Renal pelvis (tissue), 12 donors: ENCODE measurements at places on chromosomes 16 and 17.
A peak's percentile ranks its signal among the peaks of the same experiment; 100 is the strongest.

GRCh38 chr16:60816461-60816860 is 1219.8 kb downstream of the CDH8 start:
- no peak for DNase-seq

DNA sequence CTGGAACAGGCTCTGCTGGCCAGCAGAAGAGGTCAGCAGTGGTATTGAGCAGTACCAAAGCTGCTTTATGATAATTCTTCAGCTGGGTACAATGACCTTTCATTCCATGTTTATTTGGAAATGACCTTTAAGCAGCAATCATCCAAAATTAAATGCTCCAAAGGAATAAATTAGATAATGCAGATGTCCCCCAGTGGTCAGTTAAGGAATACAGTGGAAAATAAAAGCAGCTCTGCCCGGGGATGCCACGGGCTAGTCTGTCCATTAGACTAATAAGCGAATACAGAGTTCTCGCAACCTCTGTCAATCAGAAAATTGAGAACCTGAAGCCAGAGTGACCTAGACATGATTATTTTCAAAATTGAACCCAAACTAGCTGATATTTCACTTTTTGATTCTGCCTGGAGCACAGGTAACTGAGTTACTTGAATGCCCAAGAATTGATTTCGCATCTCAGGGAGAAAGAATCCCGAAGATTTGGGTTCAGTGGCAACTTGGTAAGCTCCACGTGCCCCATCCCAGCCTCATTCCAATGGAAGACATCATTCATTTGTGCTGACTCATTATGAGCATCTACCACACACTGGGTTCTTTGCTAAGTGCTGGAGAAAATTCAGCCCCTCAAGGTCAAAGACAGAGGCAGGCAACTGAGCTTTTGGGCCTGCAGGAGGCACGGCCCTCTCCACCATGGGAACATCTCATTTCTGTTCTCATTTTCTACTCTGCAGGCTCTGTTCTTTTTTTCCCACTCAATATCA is 34.4 kb upstream of the SLC39A11 start:
- DNase-seq = no peak

GRCh38 chr17:37160944-37161343 is 212.2 kb downstream of the AATF start:
- no peak for DNase-seq

GRCh38 chr16:4531811-4532210 is 6.8 kb downstream of the CDIP1 start:
- DNase-seq = no peak

DNA sequence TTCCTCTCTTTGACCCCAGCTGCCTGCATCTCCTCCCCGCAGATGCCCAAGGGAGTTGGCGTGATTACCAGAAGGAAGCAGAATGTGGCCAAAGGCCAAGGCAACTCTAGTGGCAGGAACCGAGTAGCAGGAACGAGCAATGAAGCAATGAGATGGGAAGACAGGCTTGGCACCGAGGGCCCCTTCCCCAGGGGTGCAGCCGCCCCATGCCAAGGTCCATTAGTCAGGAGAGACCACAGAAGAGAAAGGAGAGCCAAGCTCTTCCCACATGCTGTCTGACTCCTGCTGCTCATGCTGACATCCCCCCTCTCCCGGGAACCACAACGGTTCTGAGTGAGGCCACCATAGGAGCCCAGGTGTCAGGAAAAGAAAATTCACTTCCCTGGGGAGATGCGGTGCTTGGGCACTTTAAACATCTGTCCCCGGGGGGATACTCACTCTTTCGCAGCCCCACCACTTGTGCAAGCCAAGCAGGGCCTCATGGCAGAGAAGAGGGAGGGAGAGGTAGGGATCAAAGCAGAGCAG is 67.4 kb downstream of the MYO18A start:
- no peak for DNase-seq

DNA sequence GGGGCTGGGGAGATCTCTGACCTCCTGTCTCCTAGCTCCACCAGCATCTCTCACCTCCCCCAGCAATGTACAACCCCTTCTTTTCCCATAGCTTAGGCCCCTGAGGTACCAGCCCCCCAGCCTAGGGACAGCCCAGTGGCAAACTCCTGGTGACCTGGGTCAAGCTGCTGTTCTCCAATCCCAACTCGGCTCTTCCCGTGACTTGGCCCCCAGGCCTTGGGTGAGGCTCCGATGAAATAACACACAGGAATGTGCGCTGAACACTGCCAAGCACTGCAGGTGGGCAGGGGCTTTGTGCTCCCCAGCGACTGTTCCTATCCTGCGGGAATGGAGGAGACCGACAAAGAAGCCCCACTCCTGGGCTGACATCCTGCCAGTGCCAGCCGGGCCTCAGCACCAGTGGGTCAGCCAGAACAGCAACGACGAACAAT is 63.7 kb upstream of the AMZ2 start:
- DNase-seq = no peak

DNA sequence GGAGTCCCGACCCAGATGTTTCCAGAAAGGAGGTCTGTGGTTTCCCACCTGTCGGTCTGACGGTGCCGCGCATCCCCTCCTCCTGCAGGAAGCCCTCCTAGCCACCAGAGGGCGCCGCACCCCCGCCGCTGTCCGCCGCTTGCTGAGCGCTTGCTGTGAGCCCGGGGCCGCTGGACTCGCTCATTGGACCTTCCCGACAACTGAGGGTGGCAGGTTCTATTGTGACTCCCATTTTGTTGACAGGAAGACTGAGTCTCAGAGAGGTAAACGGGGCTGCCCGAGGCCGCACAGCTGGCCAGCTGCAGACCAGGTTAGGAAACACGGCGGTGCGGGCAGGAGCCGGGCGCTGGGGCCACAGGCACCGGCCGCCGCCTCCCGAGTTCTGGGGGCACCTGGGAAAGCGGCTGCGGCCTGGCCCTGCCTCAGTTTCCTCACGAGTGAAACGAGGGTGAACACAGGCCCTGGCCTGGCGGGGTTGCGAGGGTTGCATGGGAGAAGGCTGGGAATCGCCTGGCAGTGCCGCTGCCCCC is 191.1 kb upstream of the CIBAR2 start:
- peak; percentile 57 for DNase-seq

DNA sequence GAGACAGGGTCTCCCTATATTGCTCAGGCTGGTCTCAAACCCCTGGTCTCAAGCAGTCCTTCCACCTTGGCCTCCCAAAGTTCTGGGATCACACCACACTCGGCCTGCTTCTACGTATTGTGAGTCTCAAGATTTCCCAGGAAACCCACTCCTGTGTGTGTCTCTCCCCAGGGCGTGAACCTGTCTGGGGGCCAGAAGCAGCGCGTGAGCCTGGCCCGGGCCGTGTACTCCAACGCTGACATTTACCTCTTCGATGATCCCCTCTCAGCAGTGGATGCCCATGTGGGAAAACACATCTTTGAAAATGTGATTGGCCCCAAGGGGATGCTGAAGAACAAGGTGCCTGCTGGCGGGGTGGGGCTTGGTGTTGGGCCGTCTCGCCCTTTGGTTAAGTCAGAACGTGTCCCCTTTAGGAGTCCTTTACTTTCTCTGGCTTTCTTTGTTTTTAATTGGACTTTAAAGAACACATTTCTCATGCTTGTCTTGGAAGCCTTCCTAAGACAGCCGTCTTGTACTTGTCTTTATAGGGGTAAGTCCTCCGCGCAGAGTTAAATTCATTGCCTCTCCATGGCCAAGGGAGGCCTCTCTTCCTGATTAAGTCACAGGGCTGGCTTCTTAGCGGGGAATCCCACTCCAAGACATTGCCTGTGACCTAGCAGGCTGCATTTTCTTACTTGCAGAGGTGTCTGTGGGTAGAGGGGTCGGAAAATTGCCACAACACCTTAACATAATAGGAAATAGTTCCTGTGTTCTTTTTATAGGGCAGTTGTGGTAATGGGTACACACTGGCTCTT is 136.4 kb downstream of the ABCC6 start:
- DNase-seq = no peak

DNA sequence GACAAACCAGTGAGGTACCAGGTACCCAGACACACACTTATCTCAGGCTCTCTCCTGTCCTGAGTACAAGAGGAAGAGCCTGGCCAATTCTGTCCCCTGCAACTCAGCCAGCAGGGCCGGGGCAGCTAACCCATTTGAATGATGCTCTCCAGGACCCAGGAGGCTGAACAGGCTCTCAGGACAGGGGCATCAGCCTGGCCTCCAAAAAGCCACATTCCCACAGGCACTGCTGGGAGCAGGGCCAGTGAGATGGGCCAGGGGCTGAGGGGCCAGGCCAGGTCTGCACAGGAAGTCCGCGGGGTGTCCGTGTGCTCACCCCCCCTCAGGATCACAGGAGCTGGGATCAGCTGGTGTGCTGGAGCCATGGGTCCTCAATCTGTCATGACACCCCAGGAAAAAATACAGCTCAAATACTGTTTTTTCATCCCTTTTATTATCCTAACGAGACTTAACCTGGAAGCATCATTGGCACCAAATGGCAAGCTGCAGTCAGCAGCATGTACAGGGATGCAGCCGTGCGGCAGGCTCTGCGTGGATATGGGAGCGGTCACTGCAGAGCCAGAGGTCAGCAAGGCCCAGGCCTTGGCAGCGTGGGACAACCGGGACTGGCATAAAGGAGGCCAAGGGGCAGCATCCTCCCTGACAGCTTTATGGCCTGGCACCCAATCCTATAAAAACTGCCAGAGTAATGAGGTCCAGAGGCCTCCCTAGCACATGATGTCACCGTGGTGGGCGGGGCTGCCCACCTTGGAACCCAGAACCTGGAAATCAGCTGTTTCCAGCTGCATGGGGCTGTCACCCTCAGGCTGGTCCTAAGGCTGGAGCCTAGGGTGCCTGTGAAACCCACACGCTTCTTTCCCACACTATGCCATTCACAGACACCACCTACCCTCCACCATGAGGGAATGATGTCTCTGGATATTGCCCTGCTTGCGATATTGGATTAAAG is 276.7 kb downstream of the C16orf95 start:
- DNase-seq = no peak

- DNase-seq = no peak
Observed at GRCh38 chr17:18176176-18176575, 7.5 kb upstream of the ALKBH5 start.

GRCh38 chr17:46150216-46150963 is 42.8 kb downstream of the KANSL1 start:
- no peak for DNase-seq

- DNase-seq = no peak
Observed at GRCh38 chr17:1630662-1631061, 2.0 kb upstream of the SLC43A2 start.

DNA sequence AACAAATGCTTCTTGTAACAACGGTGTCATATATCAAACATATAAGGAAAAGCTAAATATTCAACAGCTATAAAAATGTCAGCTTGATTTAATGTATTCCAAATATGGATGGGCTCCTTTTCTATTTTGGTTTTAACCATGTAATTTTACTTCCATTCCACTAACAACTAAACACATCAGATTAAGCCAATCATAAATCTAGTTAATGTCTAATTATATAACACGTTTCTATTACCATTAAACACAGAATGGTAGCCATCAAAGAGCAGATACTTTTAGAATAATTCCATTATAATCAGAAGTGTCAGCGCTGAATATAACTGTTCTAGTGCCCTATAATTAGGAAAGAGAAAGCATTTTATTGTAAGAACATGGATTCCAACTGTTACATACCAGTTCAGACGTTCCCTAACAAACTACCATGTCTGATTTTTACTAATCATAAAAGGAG is 10.0 kb downstream of the CMC2 start:
- DNase-seq = peak; percentile 65

GRCh38 chr16:88315543-88316105 is 67.1 kb upstream of the ZNF469 start:
- no peak for DNase-seq

DNA sequence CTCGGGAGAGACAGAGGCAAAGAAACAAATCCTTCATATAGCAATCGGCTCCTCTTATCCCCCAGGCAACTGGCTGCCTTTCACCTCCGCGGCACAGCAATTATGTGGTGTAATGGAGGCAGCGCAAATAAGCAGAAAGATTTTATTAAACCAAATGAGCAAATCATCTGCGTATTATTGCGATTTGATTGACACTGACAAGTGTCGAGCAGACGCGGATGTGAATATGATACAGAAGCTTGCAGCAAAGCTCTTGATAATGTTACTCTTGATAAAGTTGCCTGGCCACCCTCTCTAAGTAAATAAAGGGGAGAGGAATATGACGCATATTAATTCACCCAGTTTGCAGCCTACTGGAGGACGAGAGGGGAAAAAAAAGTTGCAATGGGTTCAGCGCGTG is 26.5 kb upstream of the AKTIP start:
- no peak for DNase-seq

GRCh38 chr17:45697076-45697475 is 87.0 kb upstream of the CRHR1 start:
- DNase-seq = no peak

DNA sequence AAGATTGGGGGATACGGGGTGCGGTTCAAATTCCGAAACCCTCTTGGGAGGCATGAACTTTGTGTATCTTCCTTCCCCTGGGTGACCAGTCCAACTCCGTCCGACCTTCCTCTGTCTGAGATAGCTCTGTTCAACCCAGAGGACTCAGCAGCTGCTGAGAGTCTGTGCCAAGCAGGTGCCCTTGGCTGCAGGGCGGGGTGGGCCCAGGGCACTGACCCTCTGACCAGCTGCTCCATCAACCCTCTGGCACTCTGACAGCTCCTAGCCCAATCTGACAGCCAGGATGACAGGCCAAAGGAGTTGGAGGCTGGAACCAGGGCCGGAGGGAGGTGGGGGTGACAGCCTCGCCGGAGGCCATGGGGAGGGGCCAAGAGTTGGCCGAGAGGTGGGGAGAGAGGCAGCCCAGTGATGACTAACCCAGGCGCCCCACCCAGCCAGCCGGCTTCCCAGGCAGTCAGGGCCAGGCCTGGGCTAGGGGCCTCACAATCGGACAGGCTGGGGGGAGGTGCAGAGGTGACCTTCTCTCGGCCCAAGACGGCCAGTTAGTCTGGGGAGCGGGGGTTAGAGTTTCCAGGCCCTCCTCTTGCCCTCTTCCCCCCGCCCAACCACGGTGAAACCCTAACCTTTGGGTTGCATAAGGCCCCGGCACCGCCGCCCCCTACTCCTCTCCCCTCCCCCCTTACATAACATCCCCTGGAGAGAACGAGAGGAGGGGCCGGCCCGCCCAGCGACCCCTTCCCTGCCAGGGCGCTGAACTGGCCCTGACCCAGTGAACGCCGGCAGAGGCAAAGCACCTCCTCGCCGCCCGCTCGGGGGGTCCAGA is 5.0 kb upstream of the TLCD2 start:
- no peak for DNase-seq

DNA sequence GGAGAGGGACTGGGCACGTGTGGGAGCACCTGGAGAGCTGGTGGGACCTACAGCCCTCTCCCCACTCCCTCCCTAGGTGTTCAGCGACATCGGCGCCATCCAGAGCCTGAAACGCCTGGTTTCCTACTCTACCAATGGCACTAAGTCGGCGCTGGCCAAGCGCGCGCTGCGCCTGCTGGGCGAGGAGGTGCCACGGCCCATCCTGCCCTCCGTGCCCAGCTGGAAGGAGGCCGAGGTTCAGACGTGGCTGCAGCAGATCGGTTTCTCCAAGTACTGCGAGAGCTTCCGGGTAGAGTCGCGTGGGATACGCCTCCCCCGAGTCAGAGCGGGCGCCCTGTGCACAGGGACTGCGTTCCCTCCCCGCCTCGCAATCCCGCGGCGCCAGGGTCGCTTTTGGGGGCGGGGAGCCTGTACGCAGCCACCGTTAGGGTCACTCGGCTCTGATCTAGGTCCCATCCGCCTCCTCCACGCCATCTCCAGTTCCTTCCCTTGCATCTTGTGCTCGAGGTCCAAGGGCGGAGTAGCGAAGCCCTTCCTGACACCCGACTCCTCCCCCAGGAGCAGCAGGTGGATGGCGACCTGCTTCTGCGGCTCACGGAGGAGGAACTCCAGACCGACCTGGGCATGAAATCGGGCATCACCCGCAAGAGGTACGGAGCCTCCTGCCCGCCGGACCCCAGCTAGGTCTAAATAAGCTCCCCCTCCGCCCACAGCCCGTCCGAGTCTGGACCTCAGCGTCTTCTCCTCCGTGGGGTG is 13.0 kb downstream of the SARM1 start:
- DNase-seq = no peak
